GOT3 (cell line): ENCODE measurements at places on chromosomes 2 and 18.

GRCh38 chr2:173184031-173185004 is 108.7 kb downstream of the MAP3K20 start:
- peak; percentile 64 for DNase-seq

DNA sequence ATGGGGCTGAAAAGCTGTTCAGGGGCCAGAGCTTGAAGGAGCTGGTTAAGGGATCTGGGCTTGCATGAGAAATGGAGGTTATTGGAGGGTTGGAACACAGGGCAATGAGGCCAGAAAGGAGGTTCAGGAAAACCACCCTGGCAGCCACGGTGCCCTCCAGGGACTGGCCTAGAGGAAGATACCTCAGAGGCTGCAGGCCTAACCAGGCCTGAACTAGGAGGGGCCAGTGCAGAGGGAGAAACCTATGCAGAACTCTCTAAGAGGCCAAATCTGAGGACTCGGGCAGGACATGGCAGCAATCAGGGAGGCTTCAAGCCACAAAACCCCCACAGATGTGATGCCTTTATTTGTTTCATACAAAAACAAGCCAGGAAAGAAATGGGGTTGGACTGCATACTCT is 66.8 kb downstream of the BIN1 start:
- no peak for DNase-seq

- DNase-seq, result no peak
Observed at GRCh38 chr2:225002656-225003045, 39.6 kb downstream of the DOCK10 start.

DNA sequence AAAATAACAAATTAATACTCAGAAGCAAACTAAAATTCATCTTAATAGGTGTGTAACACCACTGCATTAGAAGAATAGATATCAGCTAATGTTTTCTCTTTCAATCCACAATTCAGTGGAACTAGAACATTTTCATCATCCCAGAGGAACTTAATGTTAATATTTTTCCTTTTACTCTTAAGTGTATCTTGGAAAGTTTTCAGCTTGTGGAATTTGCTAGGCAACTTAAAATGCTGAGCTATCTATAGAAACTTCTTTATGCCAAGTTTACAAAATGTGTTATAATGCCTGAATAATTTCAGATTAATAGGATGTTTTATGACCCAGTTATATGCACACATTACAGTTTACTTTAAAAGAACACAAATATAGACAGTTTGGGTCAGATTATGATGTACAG is 86.6 kb upstream of the FAM237A start:
- no peak for DNase-seq

DNA sequence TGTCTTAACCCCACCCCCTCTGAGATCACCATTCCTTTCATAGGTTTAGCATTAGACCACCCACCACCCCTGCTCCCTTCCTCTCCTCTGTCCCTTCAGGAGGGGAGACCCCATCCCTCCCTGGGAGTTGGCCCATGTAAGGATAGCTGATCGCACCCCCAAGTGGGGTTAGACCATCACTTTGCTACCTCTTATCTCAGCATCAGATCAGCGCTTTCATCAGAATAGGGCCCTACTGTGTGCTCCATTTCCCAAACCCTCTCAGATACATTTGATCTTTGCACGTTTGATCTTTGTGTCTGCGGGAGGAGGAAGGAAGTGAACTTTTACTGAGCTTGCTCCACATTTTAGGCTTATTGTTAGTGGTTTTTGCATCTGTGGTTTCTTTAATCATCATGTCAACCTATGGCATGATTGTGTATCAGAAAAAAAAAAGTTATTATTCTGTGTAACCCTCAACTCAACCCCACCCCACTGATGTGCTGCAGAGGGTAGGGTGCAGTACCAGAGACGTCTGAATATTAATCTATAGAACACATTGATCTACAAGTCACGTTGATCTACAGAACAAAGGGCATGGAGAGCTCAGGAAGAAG is 81.2 kb downstream of the PDCL3 start:
- no peak for DNase-seq

DNA sequence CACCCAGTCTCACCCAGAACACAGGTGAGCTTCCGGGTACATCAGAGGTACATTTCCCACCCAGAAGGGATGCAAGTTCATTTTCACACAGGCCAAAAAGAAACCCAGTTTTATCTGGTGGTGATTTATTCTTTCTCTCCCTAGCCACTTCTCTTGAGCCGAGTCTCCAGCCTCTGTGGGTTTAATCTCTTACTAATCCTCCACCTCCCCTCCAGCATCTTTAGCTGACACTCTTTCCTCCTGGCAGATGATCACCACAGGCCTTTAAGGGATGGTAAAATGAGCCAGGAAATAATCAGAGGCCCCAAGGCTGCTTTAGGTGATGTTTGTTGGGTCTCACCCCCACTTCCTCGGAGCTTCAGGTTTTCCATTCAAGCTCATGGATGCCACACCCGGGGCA is 145.7 kb upstream of the DLX2 start:
- no peak for DNase-seq
